T-helper 2 cell treated with Interferon-gamma antibody and Interleukin-4, amounts not matched to agents 5 μg/mL and 100 μg/mL, for 36 hours (primary cell): ENCODE measurements at places on chromosomes 3 and 15.
A peak's percentile ranks its signal among the peaks of the same experiment; 100 is the strongest.

GRCh38 chr15:32994810-32995424 lies 199.6 kb downstream of the FMN1 start:
- no peak for DNase-seq

- DNase-seq, result no peak
Measured at GRCh38 chr15:65595960-65596359, 15.0 kb downstream of the INTS14 start.

DNA sequence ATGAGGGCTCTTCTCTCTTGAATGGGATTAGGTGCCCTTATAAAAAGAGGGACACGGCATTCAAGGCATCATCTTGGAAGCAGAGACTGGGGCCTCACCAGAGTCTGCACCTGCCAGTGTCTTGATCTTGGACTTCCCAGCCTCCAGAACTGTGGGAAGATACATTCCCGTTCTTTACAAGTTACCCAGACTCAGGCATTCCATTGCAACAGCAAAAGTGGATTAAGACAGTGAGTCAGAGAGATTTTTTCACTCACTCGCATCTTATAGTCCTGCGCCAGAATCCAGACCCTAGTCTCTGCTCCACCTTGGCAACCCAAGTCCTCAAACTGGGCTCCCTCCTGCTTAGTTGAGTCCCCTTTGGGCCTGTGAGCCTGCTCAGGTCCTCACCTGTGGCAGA lies 2.7 kb downstream of the LCTL start:
- DNase-seq, result no peak

GRCh38 chr15:75872403-75872990 lies 29.2 kb downstream of the UBE2Q2 start:
- DNase-seq, result no peak

GRCh38 chr3:147398813-147399534 lies 7.4 kb downstream of the ZIC4 start:
- no peak for DNase-seq

DNA sequence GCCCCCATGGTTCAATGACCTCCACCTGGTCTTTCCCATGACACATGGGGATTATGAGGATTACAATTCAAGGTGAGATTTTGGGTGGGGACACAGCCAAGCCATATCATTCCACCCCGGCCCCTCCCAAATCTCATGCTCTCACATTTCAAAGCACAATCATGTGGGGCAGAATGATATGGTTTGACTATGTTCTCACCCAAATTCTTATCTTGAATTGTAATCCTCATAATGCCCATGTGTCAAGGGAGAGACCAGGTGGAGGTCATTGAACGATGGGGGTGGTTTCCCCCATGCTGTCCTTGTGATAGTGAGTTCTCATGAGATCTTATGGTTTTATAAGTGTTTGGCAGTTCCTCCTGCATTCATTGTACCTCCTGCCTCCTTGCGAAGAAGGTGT lies 2.4 kb upstream of the CLEC3B start:
- DNase-seq, result no peak

GRCh38 chr15:77107068-77107467 lies 36.2 kb upstream of the TSPAN3 start:
- DNase-seq, result no peak

- DNase-seq, result no peak
Measured at GRCh38 chr15:85354461-85354860, 25.9 kb upstream of the AKAP13 start.

GRCh38 chr15:78709263-78709882 lies 68.4 kb upstream of the CHRNB4 start:
- DNase-seq, result peak; percentile 61

GRCh38 chr3:143657391-143657790 lies 190.9 kb downstream of the SLC9A9 start:
- DNase-seq, result no peak

GRCh38 chr3:130960139-130960795 lies 66.4 kb downstream of the ASTE1 start:
- DNase-seq, result no peak

DNA sequence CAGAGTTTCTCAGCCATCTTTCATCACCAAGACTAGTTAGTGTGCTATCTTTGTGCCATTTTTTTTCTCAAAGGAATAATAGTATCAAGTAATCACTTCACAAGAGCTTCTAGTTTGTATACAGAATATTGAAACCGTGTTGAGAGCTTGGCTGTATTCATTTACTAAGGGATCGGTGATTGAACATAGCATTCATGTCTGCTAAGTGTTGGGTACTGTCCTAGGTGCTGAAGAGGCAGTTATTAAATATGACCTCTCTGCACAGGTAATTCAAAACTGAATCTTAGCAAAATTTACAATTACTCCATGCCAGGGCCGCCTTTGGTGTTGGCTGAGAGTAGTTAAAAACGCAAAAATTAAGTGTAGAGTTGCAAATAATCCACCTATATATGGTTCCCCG lies 355.3 kb upstream of the RORA start:
- no peak for DNase-seq

- no peak for DNase-seq
Measured at GRCh38 chr3:40333416-40333815, 23.9 kb downstream of the EIF1B start.

GRCh38 chr3:94305835-94306611 lies 243.2 kb downstream of the NSUN3 start:
- no peak for DNase-seq

- no peak for DNase-seq
Measured at GRCh38 chr3:192795021-192795420, 67.7 kb upstream of the FGF12 start.

GRCh38 chr3:42712688-42713372 lies 10.2 kb upstream of the HHATL start:
- no peak for DNase-seq

DNA sequence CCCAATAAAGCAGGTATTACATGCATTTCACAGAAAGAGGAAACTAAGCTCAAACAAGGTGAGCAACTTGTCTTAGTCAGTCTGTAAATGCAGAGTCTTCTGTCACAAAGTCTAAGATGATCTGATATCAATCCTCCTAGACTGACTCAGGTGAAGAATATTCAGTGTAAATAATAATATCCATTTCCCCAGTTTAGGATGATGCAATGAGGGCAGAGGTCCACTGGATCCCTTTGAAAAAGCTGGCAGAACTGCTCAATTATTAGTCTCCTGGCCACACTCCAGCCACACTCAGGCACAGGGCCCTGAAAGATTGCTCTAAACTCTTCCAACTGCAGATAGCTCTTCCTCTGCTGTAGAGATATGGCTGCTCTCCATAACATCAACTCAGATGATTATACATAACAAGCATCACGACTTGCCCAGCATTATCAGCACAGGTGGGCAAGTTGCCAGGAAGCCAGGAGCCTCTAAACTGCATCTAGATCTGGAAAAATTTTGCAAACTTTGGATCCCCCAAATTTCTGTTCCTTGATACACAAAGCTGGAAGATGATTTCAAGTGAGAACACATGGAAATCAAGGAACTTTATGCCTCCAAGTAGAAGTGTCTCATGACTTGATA lies 129.8 kb upstream of the CPNE4 start:
- no peak for DNase-seq

GRCh38 chr15:66673410-66674322 lies 28.4 kb upstream of the SMAD6 start:
- no peak for DNase-seq

GRCh38 chr15:97521381-97522285 lies 438.9 kb upstream of the ARRDC4 start:
- no peak for DNase-seq

DNA sequence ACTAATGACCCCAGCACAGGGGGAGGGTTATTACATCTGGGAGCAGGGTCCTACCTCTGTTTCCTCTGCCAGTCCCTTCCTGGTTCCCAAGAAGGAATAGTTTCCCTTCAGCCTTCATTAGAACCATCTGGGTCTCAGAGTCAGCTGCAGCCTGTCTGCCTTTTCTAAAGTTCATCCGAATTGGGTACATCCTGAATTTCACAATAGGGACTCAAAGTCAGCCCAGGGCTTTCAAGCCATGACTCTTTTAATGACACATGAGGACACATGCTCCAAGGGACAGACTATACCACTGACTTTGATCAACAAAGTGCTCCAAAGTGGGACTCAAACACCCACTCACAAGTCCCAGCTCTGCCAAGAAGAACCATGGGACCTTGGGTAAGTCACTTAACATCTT lies 12.7 kb upstream of the CRABP1 start:
- no peak for DNase-seq

GRCh38 chr15:95580121-95580520 lies 750.4 kb upstream of the NR2F2 start:
- DNase-seq, result no peak

DNA sequence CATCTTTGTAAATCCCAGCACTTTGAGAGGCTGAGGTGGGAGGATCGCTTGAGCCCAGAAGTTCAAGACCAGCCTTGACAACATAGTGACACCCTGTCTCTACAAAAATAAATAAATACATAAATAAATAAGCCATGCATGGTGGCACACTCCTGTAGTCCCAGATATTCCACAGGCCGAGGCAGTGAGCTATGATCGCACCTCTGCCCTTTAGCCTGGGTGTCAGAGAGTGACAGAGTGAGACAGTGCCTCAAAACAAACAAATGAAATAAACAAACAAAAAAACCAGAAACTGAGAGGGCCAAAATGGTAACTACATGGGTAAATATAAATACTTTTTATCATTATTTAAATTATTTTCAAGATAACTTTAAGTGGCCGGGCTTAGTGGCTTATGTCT lies 445.4 kb downstream of the ZIC1 start:
- DNase-seq, result no peak

DNA sequence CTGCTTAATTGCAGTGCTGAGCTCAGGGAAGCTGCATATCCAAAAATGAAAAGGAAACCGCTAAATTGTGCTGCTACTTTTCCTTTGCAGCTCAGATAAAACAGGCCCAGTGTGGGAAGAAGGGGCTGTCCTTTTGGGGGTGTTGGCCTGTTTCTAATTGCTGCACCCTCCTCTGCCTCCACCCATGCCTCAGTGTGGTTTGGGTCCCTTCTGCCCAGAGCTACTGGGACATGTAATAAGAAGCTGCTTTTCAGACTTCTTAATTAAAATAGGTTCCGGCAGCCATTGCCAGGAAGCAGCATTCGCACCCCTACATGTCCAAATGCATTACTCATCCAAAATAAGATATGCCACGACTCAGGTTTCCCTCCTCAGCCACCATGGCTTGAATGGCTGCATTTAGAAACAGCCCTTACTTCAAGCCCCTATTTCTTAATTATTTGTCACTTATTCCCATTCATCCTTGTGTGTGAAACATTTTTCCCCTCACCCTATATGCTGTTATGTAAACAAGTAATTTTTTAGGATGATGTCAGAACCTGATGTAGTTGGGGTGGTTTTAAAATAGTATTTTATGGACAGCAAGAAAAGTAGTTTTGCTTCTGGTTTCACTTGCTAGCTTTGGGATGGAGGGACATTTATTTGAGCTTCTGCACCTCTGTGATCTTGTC lies 235.9 kb upstream of the CTDSPL start:
- DNase-seq, result no peak

DNA sequence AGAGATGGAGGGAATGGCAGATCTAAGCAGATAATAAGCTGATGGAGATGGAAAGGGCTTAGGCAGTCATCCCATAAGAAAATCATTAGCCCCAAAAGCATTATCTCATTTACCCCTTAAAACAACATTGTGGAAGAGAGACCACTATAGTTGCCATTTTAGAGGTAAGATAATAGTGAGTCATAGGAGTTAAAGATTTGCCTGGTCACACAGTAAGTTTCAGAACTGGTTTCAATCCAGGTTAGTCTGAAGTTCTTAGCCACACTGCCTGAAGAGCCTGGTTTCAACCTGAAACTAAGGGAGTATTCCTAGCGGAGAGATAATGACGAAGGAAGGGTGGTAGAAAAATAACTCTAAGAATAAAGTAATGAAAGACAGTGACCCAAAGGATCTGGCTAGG lies 13.0 kb upstream of the UBR1 start:
- no peak for DNase-seq

- no peak for DNase-seq
Measured at GRCh38 chr3:156602424-156602823, 47.5 kb upstream of the SSR3 start.

DNA sequence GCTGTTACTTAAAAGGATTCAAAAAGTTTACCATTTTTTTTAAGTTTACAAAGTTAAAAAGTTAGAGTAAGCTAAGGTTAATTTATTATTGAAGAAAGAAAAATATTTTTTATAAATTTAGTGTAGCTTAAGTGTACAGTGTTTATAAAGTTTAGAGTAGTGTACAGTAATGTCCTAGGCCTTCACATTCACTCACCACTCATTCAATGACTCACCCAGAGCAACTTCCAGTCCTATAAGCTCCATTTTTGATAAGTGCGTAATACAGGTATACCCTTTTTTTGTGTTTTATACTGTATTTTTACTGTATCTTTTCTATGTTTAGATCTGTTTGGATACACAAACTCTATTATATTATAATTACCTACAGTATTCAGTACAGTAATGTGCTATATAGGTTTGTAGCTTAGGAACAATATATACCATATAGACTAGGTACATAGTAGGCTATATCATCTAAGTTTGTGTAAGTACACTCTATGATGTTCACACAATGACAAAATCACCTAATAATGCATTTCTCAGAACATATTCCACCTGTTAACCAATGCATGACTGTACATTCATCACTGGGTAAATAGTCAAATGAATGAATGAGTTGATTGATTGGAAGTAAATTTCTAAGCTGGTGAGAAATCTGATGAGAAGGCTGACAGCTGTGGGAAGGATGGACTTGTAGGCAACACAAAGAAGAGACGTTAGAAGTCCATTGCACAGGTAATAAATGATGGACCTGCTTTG lies 95.2 kb upstream of the CDIN1 start:
- DNase-seq, result no peak

- DNase-seq, result no peak
Measured at GRCh38 chr3:196454935-196455334, 22.7 kb upstream of the UBXN7 start.

DNA sequence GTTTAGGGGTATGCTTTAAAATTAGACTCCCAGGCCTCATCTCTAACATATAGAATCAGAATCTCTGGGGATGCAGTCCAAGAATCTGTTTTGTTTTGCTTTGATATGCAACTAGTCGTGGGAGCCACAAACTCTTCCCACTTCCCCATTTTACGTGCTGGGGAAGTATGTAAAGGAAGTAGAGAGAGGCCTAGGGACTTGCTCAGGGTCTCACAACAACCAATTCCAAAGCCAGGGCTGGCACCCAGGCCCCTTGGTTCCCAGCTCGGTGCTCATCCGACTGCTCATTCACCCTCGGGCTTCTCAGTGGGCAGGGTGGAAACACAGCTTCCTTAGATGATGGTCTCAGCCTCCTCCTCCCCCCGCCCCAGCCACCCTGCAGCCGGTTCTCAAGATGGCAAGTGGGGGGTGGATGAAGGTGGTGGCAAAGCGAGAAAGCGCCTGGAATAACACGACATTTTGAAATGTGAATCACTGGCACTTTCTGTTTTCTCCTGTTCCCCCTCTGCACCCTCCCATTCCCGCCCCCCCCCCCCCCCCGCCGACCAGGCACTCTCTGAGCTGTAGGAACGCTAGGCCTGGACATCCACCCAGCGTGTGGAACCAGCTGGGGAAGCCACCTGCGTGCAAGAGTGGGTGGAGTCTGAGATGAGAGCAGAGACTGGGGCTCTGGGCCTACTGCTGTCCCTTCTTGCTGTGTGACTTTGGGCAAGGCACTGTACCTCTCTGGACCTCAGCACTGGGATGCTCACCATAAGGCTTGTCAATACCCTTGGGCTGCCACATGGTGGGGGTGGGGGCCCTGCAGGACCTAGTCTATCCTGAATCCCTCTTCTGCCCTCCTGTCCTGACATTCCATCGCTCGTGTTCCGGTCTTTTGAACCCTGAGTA lies 214.5 kb downstream of the RPLP1 start:
- no peak for DNase-seq

- no peak for DNase-seq
Measured at GRCh38 chr3:10547841-10548783, 42.7 kb upstream of the ATP2B2 start.
